ENCODE measurements at places on chromosomes 1 and 21.

DNA sequence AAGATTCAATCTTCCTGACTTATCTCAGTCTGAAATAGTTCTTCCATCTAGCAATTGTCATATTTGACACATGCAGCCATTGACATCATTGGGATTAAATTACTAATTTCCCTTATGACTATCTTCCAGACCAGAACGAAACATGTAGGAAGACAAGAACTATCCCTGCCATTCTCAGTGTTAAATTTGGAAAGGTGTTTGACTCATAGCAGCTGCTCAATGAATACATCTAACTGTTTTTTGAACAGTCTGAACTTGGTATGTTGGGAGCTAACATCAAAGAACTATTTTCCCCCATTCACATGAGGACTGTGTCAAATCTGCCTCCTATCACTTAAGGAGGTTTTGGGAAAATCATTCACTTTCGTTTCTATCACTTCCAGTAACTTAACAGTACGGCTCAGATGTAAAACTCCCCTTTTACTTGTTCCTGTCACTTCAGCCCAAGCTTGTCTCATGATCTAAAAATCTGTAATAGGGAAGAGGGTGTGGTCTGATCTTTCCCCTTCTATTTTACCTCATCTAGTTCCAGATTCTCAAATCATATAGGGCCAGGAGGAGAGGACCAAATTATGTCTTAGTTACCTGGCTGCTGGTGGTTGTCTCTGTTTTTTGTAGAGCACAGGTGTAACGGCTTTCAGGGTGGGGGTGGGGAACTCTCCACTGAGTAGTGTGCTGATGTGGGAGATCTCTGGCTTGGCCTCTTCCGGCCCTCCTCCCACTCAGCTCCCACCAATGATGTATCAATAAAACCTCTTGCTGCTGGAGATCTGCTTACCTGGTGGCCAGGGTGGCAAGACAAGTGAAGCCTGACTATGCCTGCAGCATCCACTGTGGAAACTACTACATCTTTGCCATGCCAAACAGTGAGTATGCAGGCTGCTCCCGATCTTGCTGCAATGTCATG, 26.2 kb upstream of the SLAMF1 start:
- no peak for DNase-seq

DNA sequence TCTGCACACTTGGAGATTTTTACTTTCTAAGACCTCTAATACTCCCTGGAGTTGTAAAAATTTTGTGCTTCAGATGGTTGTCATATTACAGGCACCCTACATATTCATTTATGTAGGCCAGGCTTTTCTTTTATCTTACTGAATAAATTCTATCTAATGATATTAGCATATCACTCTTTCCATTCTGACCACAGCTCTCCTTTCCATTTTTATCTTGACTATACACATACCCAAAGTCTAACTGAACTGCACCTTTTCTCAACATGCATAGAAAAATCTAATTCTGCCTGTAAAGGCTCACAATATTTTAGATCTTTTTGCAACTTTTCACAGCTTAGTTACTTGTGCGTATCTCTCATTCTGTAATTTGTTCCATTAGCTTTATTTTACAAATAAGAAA, 52.7 kb upstream of the TSHB start:
- no peak for DNase-seq

GRCh38 chr1:86938855-86939254, 24.4 kb downstream of the HS2ST1 start:
- DNase-seq, result no peak

DNA sequence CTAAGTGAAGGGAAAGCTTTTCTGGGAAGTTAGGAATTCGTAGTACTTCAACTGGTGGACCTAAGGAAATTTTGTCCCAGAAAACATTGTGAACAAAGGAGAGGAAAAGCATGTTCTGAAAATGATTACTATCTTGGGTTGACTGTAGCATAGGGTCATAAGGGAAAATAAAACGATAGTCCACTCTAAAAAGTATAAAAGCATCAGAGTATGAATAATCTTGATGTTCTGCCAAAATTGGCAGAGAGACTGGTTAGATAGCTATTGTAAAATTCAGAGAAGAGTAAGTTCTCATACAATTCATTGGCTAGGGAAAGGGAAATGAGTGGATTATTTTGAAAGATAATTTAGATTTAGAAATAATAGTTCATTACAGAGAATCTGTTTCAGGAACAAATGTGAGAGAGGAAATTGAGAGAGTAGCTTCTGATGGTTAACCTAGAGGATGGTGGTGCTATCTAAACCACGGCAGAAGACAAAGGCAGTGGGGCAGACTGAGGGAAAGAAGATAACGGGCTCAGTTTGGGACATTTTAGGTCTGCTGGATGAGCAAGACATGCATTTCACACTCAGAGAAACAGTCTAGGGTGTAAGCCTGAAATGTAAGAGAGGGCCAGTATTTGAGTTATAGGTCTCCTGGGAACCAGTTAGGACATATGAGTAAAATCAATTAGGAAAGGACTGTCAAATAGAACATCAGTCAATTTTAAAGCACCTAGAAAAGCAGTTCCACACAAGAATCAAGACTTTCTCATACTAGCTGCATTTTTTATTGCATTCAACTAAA, 799.3 kb upstream of the CXADR start:
- no peak for DNase-seq

GRCh38 chr1:162861625-162862024, 650 bp upstream of the CCDC190 start:
- no peak for DNase-seq

DNA sequence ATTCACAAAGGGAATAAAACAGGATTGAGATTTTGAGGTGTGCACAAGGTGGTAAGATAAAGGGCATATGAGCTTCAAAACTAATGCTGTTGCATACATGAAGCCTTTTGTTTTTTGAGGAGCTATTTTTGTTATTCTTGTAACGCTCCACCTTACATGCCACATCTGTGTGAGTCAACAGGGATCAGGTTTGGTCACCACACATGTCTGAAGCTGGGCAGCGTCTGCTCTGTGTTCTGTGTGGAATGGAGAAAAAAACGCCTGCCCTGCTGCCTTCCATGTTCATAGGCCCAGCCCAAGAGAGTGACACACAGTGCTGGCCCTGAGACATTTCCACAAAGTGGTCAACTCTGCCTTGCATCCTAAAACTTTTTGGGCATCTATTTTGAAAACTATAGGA, 67.7 kb downstream of the MPZL1 start:
- no peak for DNase-seq

DNA sequence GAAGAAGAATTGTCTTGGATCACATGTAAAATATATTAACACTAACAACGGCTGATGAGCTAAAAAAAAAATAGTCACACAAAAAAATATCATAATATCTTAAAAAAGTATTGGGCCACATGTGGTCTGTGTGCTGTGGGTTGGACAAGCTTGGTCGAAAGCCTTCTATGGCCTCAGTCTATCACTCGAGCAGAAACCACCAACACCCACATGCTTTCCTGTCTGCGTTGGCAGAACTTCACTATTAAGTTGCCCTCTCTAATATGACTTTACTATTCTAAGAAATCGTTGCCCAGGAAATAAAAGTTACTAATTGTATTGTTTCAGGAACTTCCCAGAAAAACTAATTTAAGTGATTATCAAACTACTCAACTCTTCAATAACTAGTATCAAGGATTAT, 28.2 kb upstream of the ETS2 start:
- no peak for DNase-seq

DNA sequence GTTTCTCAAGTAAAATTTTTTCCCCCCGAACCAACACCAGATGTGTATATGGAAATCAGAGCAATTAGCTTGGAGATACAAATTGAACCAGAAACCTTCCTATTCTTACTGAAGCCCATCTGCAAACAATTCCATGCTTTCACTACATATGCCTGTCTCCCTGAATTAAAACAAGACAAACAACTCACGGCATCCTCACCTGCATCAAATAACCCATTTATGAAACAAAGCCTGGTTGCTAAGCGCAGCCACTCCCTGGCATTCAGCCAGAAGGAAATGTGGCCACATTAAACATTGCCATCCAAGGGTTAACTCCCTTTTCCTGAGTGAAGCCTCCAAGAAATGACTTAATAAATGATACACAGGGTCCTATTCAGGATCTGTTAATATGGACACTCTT, 55.3 kb downstream of the APP start:
- DNase-seq, result no peak

- DNase-seq, result no peak
Observed at GRCh38 chr1:211732293-211732980, 57.0 kb upstream of the NEK2 start.

- DNase-seq, result no peak
Observed at GRCh38 chr1:160777486-160778089, 18.4 kb upstream of the LY9 start.

GRCh38 chr1:186055846-186056245, 319.2 kb downstream of the TPR start:
- no peak for DNase-seq

- DNase-seq, result no peak
Observed at GRCh38 chr1:109249654-109250401, 489 bp downstream of the CELSR2 start.

GRCh38 chr1:21064057-21064456, 112.6 kb downstream of the EIF4G3 start:
- DNase-seq, result no peak

DNA sequence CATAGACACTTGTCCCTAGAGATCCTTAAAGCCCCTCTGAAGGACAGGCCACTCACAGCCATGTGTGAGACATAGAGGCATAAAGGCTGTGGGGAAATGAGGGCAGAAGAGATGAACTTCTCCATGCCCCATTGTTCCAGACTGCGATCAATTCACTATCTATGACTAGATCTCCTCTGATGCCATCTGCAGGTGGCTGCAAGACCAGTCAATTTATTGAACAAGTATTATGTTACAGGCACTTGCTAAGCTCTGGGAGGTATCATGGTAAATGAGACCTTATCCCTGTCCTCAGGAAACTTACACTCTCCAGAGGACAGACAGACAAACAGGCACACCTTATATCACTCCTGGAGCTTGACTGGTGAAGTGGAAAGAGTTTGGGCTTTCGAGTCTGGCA, 22.9 kb downstream of the UBIAD1 start:
- no peak for DNase-seq

DNA sequence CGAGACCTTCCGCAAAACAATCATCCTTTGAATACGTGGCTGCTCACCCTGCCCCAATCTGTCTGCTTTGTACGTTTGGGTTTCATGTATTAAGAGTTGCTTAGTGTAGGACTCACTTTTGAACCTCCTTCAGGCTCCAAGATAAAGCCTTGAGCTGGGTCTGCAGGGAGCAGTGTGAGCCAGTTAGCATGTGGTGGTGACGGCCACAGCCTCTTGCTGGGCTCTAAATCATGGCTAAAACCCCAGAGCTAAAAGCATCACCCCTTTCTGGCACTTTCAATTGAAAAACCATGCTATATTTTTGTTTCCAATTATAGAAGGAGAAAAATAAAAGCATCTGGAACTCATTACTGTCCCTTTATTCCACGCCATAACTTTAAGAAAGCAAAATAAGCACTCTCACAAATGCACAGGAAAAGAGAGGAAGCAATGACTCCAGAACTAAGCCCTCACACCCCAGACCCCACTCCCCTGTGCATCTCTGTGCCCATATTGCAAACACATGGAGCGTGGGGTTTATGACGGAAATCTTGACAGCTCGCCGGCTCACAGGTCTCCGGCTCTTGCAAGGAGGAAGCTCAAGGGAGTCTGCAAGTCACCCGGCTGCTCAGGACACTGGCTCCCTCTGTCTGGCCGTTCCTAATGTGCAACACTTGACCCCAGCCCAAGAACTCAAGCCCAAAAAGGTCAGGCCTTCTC, 135.5 kb downstream of the MIS18A start:
- DNase-seq, result no peak

- DNase-seq, result no peak
Observed at GRCh38 chr1:111480674-111481073, 6.9 kb downstream of the C1orf162 start.

DNA sequence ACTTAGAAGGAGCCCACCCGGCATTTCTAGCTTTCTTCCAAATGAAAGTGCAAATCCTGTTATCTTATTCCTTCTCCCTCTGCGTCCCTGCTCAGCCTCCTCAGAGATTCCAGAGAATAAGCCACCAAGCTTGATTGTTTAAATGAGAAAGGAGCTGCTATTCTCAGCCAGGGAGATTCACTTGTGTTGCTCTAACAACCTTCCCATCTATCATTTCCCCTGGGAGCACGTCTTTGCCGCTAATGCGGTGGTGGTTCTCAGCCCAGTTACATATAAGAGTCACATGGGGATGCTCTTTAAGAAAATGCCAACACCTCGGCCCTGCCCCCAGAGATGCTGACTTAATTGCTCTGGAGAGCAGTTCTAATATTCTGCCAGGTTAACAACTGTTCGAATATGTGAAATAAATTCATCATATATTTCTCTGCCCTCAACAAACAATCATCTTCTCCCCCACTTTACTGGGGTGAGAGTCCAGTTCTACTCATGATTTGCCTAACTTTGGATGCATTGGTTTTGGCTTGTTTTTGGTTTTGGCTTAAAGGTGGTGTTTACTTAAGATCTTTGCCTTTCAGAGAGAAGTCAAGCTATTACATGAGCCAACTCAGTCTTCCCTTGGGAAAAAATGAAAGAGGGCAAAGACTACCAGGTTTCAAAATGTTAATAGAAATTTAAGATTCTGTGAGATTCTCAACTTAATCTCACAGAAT, 213.9 kb downstream of the SEC16B start:
- no peak for DNase-seq

- no peak for DNase-seq
Observed at GRCh38 chr1:997993-998744, 1.7 kb downstream of the HES4 start.

- DNase-seq, result no peak
Observed at GRCh38 chr1:48048980-48049379, 51.8 kb upstream of the TRABD2B start.

GRCh38 chr1:17513131-17513530, 26.4 kb upstream of the ARHGEF10L start:
- no peak for DNase-seq

- DNase-seq, result no peak
Observed at GRCh38 chr1:89100412-89100811, 25.5 kb downstream of the GBP2 start.

DNA sequence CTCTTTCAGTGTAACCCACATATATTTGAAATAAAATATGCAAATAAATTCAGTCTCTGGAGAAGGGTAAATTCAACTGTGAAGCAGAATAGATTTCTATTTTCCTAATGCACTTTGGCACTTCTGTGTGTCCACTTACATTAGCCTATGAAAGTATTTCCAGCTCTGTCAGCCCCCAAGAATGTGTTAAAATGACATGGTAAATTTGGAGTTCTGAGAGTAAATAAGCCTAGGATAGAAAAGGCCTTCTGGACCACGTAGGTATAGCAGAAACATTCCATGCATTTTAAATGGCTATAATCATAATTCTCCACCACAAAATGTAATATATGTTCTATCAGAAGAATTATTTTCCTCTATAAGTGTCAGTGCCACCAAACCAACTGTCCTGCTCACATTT, 276.2 kb downstream of the NEGR1 start:
- DNase-seq, result no peak
